Cardiac muscle cell (in vitro differentiated cells and primary cell): ENCODE measurements at places on chromosomes 16 and 17.

- DNase-seq, result no peak
These were observed 51.4 kb downstream of the SREBF1 start for GRCh38 chr17:17785407-17785806.

DNA sequence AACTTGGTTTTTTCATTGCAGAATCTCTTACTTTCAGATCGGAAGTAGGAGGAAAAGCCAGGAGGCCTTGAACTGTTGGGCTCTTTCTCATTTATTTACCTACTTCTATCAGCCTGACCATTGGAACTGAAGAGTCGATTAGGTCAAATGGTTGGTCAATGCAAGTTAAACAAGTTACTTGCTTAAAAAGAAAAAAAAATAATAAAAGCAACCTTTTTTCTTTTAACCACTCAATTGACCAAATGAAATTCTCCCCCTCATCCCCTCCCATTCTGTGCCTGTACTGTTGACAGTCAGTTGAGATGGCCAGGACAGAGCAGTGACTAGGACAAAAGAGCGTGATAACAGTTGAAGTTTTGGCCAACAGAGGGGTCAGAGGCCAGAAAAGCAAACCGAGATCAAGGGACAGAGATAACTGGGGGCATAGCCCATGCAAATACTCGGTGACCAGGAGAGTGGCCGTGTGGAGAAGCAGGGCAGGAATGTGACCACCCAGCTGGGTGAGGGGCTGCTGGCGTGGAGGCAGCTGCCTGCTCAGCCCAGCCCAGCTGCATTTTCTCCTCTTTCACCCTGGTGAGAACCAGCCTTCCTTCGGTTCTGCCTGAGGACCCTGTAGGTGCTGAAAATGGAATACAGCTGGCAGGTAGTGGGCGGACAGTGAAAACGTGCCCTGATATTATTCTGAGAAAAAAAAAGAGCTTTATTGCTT, 72.2 kb downstream of the HS3ST3B1 start:
- peak; percentile 44 for DNase-seq

DNA sequence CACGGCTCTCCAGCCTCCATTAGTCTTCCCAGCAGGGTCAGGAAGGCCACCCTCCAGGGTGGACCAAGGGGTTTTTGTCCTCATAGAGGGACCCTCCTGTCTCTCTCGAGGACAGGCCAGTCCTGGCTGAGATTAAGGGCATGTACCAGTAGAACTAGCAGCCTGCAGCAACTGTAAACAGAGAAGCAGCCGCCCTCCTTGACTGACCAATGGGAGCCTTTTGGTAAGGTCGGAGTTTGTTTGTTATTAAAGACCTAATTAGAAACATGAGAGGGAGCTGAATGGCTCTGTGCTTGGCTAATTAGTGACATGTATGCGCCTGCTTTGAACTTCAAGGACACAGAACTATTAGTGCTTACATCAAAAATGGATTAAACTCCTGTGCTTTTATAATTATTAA, 80.0 kb downstream of the CCDC182 start:
- DNase-seq, result no peak

GRCh38 chr16:24670623-24671454, 58.6 kb upstream of the TNRC6A start:
- peak; percentile 80 for DNase-seq

GRCh38 chr17:3622977-3623594, 13.0 kb downstream of the SHPK start:
- no peak for DNase-seq

DNA sequence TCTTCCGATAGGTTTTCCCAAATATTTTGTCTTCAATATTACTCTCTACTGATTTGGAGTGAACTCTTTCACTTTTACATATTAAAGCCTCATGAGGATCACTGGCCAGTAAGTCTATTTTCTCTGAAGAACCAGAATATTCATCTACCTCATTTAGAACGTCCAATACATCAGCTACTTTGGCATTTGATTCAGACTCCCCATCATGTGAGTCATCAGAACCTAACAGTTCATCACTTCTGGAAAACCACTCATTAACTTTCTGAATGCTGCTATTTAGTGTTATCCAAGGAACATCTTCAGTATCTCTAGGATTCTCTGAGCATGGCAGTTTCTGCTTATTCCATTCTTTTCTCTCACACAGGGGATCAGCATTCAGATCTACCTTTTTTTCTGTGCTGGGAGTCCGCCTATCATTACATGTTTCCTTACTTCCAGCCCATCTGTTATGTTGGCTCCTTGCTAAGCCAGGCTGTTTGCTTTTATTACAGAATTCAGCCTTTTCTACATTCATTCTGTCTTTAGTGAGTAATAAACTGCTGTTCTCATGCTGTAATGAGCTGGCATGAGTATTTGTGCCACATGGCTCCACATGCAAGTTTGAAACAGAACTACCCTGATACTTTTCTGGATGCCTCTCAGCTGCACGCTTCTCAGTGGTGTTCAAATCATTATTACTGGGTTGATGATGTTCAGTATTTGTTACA, 30.9 kb downstream of the BRCA1 start:
- DNase-seq, result no peak

DNA sequence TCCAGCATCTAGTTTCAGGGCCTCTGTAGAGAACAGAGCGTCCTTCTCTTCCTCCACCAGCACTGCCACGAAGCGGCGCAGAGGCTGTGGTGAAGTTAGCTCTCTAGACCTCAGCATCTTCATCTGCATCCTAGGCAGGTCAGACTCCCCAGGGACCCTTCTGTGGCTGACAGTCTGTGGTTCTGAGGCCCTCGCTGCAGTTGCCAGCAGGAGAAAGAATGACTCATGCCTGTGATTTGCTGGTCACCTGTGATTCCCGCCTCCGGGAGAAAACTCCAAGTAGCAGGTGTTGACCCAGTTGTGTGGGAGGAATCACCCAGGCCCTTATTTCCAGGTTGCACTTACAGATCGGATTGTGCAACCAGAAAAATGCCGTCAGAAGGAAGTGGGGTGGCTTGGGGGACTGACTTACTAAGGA, 117.3 kb upstream of the CACNG5 start:
- no peak for DNase-seq

DNA sequence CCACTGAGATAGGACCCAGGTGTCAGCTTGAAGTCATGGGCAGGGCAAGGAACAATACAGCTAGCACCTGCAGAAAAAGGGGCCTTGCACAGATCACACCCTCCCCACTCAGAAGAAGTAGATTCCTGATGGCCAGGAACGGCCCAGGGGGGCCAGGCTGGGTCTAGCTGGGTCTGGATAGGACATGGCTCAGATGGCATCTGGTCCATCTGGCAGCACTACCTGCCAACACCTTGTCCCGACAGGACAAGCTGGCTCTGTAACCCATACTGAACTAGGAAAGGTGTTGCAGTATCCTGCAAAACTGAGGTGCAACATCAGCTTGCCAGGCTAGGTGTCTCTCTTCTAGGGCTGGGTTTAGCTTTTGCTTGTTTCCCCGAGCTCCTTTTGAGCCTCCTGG, 38.9 kb upstream of the GFOD2 start:
- no peak for DNase-seq

- peak; percentile 2 for DNase-seq
These were observed 17.5 kb downstream of the FANCA start for GRCh38 chr16:89798832-89799370.

GRCh38 chr17:71118039-71118438, 948.7 kb downstream of the KCNJ2 start:
- no peak for DNase-seq
